ENCODE measurements at places on chromosomes 4 and X. TPM values are rescaled to one million over a fixed set of nuclear protein-coding genes. Genes with fewer than 3 reads are reported as not detected.

Gene GC
- not detected for total RNA-seq

Gene IL2RG
- 225 TPM for total RNA-seq

Gene CT45A1
- total RNA-seq, result not detected

Gene PACRGL
- total RNA-seq, result 7.2 TPM

Gene FHDC1
- 0.03 TPM for total RNA-seq

DNA sequence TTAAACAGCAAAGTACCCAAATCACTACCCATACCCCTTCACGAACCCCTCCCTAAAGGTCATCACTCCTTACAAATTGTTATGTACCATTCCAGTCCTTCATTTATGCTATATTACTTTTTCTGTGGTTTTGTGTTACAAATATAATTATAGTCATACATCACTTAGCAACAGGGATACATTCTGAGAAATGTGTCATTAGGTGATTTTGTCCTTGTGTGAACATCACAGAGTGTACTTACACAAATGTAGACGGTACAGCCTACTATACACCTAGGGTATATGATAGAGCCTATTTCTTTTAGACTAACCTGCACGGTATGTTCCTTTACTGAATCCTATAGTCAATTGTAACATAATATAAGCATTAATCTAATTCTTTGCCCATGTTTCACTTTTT, 61.9 kb downstream of the ASB9 start:
- DNase-seq, result no peak

GRCh38 chr4:5118091-5118786, 67.0 kb downstream of the STK32B start:
- no peak for DNase-seq

- no peak for DNase-seq
Measured at GRCh38 chr4:165994701-165995100, 121.7 kb downstream of the TLL1 start.

DNA sequence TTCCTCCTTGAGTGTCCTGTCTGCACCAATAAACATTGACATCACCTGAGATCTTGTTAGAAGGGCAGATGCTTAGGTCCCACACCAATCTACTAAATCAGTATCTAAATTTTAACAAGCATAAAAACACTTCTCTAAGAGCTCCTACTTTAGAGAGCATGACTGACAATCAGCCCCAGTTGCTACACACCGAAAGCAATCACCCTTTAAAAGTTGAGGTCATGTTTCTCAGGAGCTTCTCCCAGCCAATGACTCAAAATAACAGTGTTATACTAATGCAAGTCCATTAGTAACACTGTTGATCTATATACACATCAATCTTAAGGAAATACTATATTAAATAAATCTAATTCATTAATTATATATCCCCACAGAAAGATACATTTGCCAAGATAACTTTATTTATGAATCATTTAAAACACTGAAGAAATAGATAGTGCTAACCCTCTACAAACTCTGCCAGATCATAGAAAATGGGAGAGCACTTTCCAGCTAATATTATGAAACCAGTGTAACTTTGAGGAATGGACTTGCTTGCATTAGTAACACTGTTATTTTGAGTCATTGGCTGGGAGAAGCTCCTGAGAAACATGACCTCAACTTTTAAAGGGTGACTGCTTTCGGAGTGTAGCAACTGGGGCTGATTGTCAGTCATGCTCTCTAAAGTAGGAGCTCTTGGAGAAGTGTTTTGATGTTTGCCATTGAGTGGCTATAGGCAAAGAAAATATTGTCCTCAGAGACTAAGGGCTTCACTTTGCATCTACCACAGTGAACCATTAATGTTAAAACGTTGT, 109.8 kb upstream of the HDX start:
- no peak for DNase-seq

DNA sequence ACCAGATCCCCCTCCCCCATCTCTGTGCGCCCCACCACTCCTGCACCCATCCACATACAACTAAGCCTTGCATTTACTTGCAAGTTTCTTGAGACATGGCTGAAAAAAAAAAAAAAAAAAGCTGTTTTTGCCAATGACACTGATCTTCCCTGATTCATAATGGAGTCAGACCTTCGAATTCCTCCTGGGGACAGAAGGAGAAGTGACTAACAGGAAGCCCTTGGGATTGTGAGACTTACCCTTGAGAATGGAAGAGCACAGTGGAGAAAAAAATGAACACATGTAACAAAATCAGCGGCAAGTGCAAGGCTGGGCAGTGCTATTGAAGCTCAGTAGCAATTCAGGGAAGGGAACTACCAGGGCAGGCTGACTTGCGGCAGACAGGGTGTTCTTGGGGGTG, 288.4 kb downstream of the BCOR start:
- DNase-seq, result no peak

- no peak for DNase-seq
Measured at GRCh38 chrX:43500246-43500645, 155.9 kb upstream of the MAOA start.

- no peak for DNase-seq
Measured at GRCh38 chr4:83259586-83259985, 25.0 kb downstream of the COQ2 start.

- no peak for DNase-seq
Measured at GRCh38 chrX:137234651-137235402, 201.0 kb upstream of the GPR101 start.

- DNase-seq, result peak; percentile 21
Measured at GRCh38 chrX:3638280-3638873, 75.1 kb downstream of the PRKX start.

GRCh38 chr4:158750379-158750778, 18.4 kb upstream of the FNIP2 start:
- no peak for DNase-seq

GRCh38 chr4:94870146-94870545, 112.4 kb downstream of the BMPR1B start:
- no peak for DNase-seq

GRCh38 chrX:8939322-8939721, 94.6 kb downstream of the FAM9B start:
- no peak for DNase-seq

DNA sequence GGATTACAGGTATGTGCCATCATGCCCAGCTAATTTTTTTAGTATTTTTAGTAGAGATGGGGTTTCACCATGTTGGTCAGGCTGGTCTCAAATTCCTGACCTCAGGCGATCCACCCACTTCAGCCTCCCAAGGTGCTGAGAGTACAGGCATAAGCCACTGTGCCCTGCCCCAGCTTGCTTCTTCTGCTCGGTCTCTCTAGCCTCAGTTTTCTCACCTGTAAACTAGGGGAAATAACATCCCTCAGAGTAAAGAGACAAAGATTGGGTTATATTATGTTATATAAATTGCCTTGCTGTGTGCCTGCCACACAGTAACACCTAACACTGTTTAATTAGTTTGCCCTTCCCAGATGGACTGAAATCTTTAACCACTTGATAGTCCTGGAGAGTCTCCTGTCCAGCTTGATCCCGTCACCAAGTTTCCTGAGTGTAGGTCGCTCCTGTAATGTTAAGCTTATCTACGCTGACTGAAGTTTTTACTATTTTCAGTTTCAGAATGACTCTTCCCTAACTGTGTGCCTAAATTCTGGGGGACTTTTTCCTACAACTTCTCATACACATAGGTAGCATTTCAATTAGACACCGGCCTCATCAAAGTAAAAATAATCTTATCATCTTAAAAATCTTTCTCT, 412.7 kb upstream of the TENM3 start:
- no peak for DNase-seq

DNA sequence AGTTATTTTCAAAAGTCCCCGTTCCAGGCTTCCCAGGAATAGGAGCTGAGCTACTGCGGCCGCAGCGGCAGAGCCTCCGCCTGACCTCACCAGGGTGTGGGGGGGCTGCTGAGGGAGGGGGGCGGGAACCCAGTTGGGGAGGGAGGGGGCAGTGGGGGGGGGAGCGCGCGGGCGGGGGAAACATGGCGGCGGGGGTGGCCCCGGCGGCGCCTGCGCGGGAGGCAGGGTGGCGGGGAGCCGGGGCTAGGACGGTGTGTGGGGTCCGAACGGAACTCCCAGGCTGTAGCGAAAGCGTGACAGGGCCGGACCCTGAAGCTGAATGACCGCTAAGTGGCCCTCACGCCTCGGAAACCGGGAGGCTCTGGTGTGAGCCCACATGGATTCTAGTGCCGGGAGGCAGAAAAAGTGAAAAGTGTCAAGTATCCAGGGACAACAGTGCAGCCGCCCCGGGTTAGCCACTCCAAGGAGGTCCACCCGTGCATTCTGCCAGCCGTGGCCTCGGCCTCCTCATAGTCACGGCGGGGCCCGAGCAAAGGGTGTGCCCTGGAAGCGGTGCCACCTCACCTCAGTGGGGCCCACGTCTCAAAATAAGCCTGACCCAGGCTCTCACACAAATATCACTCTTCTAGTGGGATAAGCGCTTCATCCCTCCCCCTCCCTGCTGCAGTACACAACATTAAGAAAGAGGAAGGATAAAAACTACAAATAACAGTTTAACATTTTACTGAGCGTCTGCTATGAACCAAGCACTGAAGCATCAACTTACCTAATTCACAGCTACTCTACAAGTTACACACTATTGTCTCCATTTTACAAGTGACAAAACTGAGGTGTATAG, at the start of gene KLHL13:
KLHL13 (minus strand) TSS at position 98 of the 838 bp plus-strand sequence. CDS start 88,337 bp downstream, outside the sequence.
- peak; percentile 28 for DNase-seq

DNA sequence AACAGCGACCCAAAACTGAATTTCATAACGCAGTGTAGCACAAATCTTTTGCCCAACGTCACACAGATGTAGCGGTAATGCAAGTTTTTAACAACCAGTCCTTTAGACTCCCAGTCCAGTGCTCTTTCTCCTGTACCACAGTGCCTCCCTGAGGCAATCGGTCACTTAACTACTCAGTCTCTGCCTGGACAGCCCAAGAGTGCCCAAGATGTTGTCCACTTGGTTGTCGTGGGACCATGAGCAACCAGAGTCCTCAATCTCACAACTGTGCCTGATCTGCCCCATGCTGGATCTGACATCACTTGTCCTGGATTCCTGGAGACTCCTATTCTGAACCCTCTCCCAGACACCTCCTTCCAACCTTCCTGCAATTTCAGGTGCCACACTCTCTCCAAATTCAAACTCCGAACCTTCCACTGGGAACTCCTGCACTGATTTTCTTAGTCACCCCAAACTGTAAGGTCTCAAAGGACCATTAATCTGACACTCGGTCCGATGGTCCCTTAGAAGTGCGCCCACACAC, 702 bp downstream of the MMGT1 start:
- peak; percentile 31 for DNase-seq

- no peak for DNase-seq
Measured at GRCh38 chr4:6806924-6807626, 24.5 kb downstream of the KIAA0232 start.

DNA sequence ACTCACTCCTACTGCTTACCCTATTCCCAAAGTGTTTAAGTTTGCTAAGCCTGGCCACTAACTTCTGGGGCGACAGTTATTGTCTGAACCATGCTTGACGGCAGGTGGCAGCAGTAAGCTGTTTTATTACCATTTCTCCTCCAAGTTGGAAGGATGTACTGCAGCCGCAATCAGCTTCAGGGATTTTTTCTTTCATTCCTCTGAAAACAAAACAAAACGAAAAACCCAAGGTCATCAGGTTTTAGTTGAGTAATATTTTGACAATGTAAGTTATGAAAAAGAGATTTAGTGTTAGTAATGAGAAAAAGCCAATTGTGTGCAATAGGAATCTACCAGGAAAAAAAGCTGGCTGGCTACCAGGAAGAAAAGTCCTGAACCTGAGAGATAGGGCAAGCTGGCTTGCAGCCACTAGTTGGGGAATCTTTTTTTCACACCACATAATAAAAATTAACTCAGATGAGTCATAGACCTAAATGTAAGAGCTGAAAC, 13.2 kb upstream of the RAB9B start:
- DNase-seq, result peak; percentile 46

DNA sequence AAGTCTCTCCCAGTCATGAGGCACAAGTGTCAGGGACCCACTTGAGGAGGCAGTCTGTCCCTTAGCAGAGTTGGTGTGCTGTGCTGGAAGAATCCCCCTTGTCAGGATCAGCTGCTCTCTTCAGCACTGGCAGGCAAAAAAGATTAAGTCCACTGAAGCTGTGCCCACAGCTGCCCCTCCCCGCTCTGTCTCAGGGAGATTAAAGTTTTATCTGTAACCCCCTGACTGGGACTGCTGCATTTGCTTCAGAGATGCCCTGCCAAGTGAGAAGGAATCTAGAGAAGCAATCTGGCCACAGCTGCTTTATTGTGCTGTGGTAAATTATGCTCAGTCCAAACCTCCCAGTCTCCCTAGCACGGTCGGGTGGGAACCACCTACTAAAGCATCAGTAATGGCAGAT, 37.4 kb upstream of the HEPH start:
- no peak for DNase-seq

All from CD4-positive, alpha-beta T cell (primary cell).